ENCODE measurements at places on chromosomes 6 and 20. TPM values are rescaled to one million over a fixed set of nuclear protein-coding genes. Genes with fewer than 3 reads are reported as not detected.

- no peak for DNase-seq
Measured at GRCh38 chr6:151056230-151056907, 183.4 kb upstream of the AKAP12 start.

The SRMS gene
- total RNA-seq: 0.34 TPM

DNA sequence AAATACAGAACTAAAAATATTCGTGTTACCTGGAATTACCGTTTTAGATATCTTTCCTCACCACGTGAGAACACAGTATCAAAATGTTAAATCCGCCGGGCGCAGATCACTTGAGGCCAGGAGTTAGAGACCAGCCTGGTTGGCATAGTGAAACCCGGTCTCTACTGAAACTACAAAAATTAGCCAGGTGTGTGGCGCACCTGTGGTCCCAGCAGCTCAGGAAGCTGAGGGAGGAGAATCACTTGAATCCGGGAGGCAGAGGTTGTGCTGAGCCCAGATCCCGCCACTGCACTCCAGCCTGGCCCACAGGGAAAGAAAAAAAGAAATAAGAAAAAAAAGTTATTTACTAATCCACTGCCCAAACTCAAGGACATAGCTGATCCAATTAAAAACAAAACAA lies 4.8 kb upstream of the DDX43 start:
- no peak for DNase-seq

DNA sequence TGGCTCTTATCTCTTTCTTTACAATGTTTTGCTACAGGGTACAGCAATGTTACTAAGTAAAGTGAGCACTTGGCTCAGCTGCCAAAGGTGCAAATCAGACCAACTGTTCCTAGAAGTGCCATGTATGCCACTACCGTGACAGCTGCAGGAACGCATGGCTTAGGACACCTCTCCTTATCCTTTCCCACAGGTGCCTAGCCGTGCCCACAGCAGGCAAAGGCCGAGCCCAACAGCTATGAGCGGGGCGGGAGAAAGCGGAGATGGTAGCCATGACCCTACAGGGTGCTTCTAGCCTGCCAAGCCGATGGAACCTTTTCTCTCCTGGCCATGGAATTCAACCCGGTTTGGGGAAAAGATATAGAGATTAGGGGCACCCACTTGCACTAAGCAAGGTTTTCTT lies 97.1 kb downstream of the FAXC start:
- DNase-seq: no peak

GRCh38 chr20:43431134-43431519 lies 26.6 kb upstream of the SRSF6 start:
- no peak for DNase-seq

The SLC22A2 gene
- not detected for total RNA-seq

The PRICKLE4 gene
- total RNA-seq: 11.4 TPM

Measured in prostate gland (tissue), 2 donors.